Stimulated activated CD4-positive, alpha-beta T cell treated with anti-CD3 and anti-CD28 coated beads, Interleukin-4, amount 100 ng/mL, for 48 hours (primary cell): ENCODE measurements at places on chromosomes 16 and 17.
A peak's percentile ranks its signal among the peaks of the same experiment; 100 is the strongest.

DNA sequence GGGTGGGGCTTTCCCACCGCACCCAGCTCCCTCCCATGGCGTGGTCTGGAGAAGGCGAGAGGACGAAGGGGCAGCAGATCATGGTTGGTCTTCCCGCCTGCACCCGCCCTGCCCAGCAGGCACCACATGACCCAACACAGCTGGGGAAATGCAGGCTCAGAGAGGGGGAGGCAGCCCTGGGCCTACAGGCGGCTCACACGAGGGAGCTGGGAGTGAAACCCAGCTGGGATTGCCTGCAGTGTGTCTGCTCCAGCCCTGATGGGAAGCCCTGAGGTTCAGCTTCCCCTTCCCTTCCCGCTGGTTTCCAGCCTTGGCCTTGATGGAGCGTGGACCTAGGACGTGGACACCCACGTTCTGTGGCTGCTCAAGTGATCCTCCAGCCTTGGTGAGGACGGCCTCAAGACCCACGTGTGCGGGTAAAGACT is 20.0 kb upstream of the PABPN1L start:
- DNase-seq, result no peak

- no peak for DNase-seq
These were observed 477.5 kb downstream of the WWOX start for GRCh38 chr16:78576941-78577340.

- no peak for DNase-seq
These were observed 19.8 kb upstream of the ADGRG1 start for GRCh38 chr16:57608462-57609113.

DNA sequence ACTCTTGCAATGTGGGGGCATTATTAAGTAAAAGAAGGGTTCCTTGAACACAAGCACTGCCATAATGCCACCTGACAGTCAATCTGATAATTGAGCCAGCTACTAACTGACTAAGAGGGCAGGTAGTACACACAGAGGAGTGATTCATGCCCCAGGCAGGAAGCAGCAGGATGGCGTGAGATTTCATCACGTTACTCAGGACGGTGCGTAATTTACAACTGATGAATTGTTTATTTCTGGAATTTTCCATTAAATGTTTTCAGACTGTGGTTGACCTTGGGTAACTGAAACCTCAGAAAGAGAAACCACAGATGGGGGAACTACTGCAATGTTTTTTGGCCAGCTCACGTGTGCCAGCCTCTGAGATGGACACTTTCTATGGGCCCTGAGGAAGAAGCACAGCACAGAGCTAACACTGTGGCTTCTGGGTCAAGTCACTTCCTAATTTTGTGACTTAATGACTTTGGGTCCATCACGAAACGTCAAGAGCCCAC is 46.7 kb downstream of the C17orf67 start:
- DNase-seq, result peak; percentile 33

DNA sequence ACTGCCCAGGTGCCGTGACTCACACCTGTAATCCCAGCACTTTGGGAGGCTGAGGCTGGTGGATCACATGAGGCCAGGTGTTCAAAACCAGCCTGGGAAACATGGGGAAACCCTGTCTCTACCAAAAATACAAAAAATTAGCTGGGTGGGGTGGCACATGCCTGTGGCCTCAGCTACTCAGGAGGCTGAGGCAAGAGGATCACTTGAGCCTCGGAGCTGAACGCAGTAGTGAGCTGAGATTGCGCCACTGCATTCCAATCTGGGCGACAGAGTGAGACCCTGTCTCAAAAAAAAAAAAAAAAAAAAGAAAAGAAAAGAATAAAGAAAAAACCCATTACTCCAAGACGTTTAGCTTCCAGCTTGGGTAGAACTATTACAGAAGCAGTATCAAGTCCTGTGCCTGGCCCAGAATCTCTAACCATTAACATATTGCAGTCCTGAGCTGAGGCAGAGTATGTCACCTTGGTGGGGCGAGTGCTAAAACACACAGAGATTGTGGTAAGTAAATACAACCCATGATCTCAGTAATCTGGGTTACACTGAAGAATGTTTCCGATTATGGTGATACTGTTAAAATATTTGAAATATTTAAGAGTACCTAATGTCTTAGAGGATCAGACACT is 23.2 kb upstream of the CFAP20 start:
- no peak for DNase-seq

DNA sequence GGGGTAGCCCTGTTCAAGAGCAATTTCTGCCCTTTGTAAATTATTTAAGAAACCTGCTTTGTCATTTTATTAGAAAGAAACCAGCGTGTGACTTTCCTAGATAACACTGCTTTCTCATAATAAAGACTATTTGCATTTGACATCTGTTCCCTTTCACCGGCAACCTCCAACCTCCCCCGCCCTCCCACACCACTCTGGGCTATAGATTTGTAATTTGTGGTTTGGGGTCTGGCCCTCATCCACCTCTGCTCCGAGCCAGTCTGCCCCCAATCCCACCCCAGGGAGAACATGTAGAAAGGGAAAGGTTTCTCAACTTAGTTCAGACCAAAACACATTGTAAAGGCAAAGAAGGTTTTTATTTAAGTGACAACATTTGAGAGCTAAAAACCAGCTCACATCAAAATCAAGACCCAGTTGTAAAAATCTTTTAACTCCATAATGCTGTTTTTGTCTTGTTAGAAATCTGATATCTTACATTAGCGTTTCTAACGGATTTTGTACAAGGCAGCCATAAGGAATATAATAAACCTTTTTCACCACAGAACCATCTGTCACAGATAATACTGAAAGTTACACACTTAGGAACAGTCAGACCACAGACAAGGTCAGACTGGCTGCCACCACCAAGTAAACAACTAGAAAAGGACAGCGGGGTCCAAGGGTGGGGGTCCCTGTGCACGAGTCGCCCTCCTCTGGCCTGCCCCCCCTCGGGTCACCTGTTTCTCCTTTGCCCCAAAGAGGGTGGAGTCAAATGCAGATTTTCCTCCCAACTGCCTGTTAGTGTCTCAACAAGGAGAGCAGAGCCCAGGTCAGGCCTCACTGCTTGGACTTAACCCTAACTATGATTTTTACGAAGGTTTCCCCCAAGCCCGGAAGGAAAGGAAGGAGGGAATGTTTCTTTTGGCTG is 6.9 kb downstream of the PIMREG start:
- DNase-seq, result no peak

GRCh38 chr16:11793840-11794239 is 3.2 kb downstream of the ZC3H7A start:
- DNase-seq, result no peak

GRCh38 chr16:425082-425718 is at the start of gene RAB11FIP3:
Gene RAB11FIP3, plus strand, starts transcription at chr16:425649. Its CDS starts 358 bp downstream, at chr16:426007.
- DNase-seq, result peak; percentile 80

DNA sequence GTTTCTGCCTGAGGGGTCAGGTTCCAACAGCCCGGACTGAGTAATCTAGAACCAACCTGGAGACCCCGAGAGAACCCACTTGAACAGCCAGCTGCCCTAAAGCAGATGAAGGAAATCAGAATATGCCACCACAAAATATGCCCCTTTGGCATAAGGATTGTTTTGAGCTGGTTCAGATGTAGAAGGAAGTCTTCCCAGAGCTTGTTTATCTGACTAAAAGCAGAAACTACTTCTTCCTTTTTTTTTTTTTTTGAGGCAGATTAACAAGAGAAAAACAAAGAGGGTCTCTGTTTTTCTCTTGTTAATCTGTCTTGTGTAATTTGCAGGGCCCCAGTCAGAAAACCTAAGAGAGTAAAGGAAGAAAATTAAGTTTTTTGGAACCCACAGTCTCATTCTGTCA is 53.0 kb downstream of the PECAM1 start:
- DNase-seq, result no peak

- DNase-seq, result no peak
These were observed 571 bp downstream of the TIMP2 start for GRCh38 chr17:78924481-78925151.

GRCh38 chr17:67639979-67640378 is 77.8 kb upstream of the NOL11 start:
- no peak for DNase-seq

DNA sequence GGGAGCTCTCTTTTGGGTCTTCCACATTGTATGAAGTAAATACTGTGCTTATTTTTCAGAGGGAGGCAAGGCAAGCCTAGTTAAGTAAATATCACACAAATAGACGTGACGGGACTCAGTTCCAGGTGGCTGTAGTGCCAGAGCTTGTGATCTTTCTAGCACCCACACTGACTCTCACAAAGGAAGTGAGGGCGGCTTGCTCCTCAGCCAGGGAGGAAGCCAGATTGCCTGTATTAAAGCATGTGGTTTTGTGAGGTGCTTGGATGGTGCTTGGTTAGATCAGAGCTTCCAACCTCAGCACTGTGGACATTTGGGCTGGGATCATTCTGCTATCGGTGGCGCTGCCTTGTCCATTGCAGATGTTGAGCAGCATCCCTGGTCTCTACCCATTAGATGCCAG is 80.1 kb downstream of the VAT1L start:
- DNase-seq, result peak; percentile 4

GRCh38 chr17:27343294-27343693 is 49.4 kb downstream of the WSB1 start:
- no peak for DNase-seq

DNA sequence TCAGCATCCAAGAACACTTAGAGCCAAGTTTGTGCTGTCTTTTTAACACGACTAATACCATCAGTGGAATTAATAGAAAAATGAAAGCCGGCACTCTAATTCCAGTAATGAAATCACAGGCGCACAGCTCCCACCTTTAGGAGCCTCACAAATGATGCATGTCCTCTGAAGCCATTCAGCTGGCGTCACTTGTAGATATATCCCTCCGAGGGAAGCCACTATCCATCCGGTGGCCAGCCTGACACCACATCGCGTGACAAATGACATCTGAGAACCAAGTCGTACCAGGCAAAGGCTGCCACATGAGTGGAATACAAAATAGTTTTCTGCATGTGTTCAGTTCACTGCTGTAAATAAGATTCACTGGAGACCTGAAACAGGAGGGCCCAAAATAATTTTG is 205.6 kb downstream of the GRIN2A start:
- DNase-seq, result no peak

GRCh38 chr17:81028506-81028858 is 6.5 kb upstream of the BAIAP2 start:
- no peak for DNase-seq

GRCh38 chr17:82065193-82065637 is 389 bp downstream of the DUS1L start:
- no peak for DNase-seq

- no peak for DNase-seq
These were observed 18.5 kb upstream of the CDH1 start for GRCh38 chr16:68718590-68718989.

- DNase-seq, result no peak
These were observed 28.0 kb downstream of the LLGL2 start for GRCh38 chr17:75553295-75554110.

DNA sequence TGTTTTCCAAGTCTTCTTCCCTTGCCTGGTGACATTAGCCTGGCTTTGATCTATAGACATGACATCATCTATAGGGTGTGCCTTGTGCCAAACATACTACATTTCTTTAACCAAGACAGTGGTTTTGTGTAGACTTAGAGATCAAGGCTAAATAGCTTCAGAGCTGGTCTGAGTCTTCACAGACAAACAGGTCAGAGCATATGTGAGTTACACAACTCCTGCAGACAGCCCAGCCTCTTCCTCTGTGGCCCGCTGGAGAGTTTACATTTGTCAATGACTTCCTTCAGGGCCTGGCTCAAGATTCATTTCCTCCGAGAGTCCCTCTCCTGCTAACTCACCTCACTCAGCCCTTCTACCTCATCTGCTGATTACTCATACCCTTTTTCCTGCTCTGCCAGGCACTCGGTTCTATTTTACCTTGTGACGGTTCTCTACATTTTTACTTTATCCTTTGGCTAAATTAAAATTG is 73.1 kb upstream of the TANC2 start:
- no peak for DNase-seq

GRCh38 chr17:17780922-17781590 is 55.7 kb downstream of the SREBF1 start:
- DNase-seq, result no peak

DNA sequence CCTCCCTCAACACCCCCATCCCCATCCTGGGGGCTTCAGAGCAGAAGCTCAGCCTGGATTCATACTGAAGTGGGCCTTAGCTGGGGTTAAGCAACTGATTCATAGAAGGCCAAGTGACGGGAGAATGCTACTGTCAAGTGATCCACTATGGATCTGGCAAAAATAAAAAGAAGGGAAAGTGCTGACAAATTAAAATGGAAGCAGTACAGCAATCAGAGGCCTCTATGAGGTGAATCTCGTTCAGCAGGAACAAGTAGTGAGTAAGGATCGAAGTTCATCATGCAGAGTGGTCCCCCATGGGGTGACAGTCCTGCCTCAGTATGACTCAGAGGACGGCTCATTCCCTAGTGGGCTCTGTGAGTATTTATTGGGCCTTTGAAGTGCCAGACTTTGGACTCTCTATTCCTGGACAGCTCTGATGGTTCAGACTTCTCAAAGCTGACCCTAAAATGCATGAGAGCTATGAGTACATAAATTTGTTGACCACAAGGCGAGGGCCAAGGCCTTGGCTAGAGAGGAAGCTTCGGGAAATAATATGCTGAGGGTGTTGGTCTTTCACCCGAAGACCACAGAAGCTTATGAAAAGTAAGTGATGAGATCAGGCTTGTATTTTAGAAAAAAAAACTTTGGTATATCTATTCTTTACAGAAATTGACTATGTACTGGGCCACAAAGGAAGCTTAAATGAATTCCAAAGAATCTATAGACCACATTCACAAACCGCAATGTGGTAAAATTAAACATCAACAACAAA is 5.3 kb upstream of the NSMCE1 start:
- no peak for DNase-seq

DNA sequence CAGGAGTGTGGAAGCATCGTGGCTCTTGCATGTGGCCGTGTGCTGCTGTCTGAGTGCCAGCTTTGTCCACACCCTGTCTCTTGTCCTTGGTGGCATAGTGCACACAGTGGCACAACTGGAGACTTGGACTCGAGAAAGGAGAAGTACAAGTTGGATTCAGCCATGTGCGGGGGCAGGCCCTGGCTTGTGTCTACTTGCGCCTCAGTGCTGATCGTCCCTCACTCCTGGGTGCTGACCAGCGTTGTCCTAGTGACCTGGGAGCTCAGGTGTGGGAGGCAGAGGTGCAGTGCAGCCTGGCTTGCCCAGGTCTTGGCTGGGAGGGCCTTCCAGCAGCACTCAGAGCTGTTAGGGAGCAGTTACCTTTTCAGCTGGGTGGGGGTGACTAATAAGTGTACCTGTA is 20.6 kb downstream of the MPRIP start:
- no peak for DNase-seq
